Stimulated activated CD4-positive, alpha-beta T cell treated with anti-CD3 and anti-CD28 coated beads, Interleukin-15, amount 100 ng/mL, for 48 hours (primary cell): ENCODE measurements at places on chromosomes 16 and 17.

DNA sequence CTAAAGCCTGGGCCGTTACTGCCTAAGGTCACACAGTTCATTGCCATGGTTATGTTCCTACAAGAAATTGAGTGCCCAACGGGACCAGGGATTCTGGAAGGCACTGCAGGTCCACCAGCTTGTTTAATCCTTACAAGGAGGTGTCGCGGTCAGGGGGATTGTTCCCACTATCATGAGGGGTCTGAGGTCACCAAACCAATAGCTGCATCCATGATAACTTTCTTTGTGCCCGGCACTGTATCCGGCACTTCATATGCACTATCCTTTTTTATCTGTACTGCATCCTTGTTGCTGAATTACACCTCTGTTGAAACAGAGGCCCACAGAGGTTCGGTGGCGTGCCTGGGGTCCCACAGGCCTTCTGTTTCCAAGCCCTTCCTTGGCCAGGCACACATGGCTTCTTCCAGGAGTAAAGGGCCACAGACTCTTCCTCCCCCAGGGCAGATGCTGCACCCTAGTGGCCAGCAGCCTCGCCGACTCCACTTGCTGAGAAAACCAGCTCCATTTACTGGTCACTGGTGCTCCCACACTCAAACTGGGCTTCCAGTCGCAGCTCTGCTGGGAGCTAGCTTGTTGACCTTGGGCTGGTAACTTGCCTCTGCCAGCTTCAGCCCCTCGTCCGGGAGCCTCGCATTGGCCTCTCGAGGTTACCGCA is 82.0 kb upstream of the PLCG2 start:
- DNase-seq = no peak

GRCh38 chr17:7988750-7989178 is 13.7 kb upstream of the GUCY2D start:
- DNase-seq = no peak

DNA sequence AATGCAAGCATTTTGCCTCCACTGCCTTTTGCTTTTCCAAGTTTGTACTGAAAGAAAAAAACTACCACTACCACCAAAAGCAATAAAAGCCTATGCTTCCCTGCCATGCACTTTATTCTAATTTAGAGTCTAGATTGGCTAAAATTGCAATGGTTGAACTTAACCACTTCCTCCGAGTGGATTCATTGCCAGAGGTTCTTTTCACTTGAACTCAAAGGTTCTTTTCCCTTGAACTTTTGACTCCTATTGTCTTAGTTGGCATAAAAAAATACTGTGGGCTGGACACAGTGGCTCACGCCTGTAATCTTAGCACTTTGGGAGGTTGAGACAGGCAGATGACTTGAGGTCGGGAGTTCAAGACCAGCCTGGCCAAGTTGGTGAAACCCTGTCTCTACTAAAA is 319.8 kb upstream of the GOT2 start:
- no peak for DNase-seq

DNA sequence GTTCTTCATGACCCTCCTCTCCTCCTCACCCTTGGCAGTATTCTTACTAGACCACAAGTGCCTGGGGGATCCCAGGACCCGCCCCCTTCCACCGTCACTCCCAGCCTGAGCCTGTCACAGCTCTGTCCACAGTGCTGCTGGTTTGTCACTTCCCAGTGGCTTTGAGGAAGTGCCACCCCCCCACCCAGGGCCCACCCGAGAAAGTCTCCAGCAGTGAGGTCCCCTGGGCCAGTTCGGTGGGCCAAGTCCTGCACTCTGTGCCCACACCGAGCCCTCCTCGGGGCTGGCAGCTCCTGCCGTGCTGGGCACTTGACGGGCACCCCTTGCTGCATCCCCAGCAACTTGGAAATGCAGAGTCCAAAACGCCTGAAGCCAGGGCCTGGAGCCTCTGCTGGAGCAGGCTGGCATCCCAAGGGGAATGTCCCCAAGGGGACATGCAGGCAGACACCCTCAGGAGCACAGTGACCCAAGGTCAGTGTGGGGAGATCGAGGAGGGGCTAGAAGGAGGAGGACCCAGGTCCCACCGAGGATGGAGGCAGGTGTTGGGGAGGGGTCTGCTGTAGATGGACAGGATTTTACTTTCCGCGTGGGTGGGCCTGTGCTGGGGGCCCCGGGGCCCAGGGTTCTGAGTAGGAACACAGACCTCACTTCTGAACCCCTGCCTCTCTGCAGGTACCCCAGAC is 15.5 kb downstream of the MMP15 start:
- DNase-seq = no peak

- DNase-seq = no peak
Measured at GRCh38 chr16:4370570-4371356, 885 bp upstream of the VASN start.

DNA sequence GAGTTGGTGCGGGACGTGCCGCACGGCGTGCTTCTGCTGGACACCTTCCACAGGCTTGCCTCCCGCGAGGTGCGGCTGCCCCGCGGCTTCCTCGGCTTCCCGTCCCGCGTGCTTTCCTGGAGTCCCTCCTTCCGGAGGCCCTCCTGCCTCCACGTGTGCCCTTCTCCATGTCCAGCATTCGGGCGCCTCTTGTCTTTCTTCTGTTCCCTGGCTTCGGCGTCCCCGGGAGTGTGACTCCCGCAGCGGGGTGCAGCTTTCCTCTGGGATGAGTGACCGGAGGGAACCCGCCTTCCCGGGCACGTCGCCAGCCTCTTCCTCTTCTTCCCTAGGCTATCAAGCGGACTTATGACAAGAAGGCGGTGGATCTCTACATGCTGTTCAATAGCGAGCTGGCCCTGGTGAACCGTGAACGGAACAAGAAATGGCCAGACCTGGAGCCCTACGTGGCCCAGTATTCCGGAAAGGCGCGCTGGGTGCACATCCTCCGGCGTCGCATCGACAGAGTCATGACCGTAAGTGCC is 23.0 kb downstream of the DNAH2 start:
- DNase-seq = no peak

DNA sequence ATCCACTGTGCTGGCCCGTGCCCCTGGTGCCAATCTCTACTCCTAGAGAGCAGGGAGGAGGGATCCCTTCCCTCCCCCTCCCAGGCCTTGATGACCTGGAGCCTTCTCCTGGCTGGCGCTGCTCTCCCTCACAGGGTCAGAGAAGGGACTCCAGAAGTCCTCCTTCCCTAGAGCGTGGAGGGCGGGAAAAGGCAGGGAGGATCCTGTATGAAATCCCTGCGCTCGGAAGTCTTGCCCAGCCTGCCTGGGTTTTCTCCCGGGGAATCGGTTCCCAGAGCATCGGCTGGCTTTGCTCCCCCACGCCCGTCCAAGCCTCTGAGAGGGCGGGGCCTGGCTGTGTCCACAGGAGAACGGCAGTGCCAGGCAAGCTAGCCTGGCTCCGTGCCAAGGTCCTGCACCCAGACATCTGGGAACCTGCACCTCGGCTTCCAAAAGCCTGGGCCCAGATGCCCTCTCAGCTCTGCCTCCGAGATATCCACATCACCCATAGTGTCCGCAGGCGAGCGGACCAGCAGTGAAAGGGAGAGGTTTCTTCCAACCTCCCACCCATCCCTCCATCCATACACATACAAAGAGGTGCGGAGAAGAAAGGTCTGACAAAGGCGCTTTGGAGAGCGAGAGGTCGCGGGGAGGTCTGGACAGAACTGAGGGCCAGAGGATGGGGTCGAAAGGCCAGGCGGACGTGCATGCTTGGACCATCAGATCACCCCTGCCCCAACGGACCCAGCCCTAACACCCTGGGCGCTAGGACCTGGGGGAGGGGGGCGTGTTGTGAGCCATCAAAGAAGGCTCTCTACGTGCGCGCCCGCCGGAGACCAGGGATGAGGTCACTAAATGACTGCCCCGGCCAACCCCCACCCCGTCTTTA is 1.1 kb downstream of the MPP2 start:
- DNase-seq = no peak

GRCh38 chr16:88507231-88507743 is 54.2 kb downstream of the ZFPM1 start:
- DNase-seq = no peak

GRCh38 chr16:84408856-84409255 is 40.5 kb downstream of the ATP2C2 start:
- DNase-seq = no peak

- no peak for DNase-seq
Measured at GRCh38 chr16:11249233-11250061, 6.6 kb downstream of the SOCS1 start.

- no peak for DNase-seq
Measured at GRCh38 chr16:72853575-72854266, 194.2 kb downstream of the ZFHX3 start.

GRCh38 chr16:68802190-68802589 is 41.1 kb upstream of the TANGO6 start:
- DNase-seq = no peak

GRCh38 chr17:77796176-77796860 is 162.2 kb upstream of the TNRC6C start:
- DNase-seq = no peak

DNA sequence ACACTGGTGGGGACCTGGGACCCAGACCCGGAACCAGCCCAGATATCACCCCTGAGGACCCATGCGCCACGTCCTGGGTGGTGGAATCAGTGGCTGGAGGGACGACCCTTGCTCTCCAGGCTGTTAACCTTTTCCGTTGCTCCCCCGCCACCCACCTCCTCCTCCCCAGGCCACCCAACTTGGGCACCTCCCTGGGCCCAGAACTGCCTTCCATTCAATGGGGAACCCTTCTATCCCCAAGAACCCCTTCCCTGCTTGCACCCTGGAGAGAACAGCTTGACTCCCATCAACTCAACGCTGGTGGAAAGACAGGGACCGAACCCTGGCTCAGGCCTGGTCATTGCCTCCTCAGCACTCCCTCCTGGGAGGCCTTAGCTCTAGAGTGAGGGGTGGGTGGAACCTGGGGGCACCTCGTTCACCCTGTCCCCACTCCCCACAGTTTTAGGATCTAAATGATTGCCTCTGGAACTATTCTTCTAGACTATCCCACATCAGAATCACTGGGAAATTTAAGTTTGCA is 5.7 kb upstream of the IL32 start:
- DNase-seq = no peak

DNA sequence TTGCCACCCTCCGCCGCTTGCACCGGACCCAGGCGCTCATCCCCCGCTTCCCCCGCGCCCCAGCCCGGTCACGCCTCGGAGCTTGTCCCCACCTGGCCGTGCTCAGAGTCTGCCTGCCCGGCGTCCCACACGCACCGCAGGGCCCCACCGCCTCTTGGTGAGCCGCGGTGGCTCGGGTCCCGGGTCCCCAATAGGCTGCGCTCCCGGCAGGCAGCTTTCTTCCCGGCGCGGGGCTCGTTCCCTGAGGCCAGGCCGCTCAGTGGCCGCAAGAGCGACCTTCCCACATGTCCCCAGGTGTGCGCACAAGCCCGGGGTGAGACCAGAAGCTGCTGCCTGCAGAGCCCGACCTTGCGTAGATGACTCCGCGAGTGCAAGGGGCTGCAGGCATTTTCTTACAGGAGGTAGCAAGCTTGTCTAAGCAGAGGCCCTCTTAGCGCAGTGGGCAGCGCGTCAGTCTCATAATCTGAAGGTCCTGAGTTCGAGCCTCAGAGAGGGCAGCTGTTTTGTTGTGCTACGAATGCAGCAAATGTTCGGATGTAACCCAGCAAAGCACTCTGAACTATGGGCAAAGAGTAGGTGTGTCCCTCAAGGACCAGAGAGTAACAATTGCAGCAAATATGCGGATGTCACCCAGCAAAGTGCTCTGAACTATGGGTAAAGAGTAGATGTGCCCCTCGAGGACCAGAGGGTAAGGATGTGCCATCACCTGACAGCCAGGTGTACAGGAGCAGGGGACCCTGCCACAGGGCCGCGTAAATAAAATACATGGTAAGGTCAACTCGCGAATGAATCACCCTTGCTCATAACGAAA is 15.6 kb downstream of the TLE7 start:
- peak; percentile 21 for DNase-seq

DNA sequence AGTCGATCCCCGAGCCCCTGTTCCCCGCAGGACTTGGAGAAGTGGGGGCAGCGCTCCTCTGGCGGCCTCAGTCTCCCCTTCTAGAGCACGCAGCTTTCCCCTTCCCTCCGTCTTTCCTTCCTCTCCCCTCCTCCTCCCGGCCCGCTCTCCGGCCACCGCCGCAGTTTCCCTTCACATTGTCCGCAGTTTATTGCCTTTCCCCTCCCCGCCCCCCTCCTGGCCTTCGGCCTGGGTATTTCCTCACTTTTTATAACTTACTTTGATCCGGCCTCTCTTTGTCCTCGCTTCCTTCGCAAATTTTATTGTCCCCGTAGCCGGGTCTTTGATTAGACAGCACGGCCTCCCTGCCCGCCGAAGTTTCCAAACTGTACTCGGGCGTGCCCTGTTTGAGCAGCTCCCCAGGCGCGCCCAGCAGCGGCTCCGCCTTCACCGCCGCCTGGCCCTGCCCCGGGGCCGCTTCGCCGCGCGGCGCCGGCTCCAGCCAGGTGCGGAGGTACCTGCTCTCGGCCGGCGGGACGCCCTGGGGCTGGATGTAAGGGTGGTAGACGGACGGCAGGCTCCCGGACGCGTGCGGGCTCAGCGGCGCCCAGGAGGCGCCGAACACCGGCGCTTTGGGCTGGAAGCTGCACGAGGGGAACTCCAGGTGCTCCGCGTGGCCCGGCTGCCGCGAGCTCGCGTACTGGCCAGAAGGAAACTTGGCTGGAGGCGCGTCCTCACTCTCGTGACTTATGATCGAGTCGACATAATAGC is 488 bp downstream of the HOXB9 start:
- DNase-seq = no peak

GRCh38 chr16:30846649-30847402 is 47.1 kb downstream of the BCL7C start:
- DNase-seq = no peak

- no peak for DNase-seq
Measured at GRCh38 chr16:27027971-27028370, 38.8 kb upstream of the C16orf82 start.

- no peak for DNase-seq
Measured at GRCh38 chr16:54454616-54455015, 168.0 kb upstream of the IRX3 start.

DNA sequence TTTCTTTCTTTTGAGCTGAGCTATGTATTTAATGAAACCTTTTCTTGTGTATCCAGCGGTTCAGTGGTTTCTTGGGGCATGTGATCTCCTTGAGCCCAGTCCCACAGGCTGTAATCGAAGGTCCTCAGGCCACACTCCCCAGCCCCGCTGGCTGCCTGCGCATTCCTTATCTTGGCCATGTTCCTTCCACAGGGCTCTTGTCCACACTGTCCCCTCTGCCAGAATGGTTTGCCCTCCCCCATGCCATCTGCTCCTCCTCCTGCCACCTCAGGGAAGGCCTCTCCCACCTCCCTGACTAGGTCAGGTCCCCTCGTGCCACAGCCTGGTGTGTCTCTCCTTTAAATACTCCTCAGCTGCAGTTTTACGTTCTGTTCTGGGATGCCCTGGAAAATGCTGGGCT is 12.1 kb upstream of the NLRC5 start:
- no peak for DNase-seq
